T-cell (primary cell): ENCODE measurements at places on chromosomes 7 and 10. TPM values are rescaled to one million over a fixed set of nuclear protein-coding genes. Genes with fewer than 3 reads are reported as not detected.

GRCh38 chr10:97842656-97843280, 6.9 kb upstream of the GOLGA7B start:
- no peak overlapping the region for H3K4me3 ChIP-seq
- no peaks in the 10 kb centered on the region for H3K4me1 ChIP-seq
- no peak overlapping the region for H3K27ac ChIP-seq
- H3K27me3 ChIP-seq: no peaks in the 10 kb centered on the region
- no peaks in the 10 kb centered on the region for H3K36me3 ChIP-seq

DNA sequence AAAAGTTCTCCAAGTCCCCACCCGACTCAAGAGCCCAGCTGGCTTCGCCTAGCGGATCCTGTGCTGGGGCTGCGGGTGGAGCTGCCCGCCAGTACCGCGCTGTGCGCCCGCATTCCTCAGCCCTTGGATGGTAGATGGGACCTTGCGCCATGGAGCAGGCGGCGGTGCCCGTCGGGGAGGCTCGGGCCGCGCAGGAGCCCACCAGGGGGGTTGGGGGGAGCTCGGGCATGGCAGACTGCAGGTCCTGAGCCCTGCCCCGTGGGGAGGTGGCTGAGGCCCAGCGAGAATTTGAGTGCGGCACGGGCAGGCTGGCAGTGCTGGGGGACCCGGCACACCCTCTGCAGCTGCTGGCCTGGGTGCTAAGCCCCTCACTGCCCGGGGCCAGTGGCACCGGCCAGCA, 57.0 kb downstream of the TBC1D12 start:
- H3K36me3 ChIP-seq: no peaks in the 10 kb centered on the region
- no peak for DNase-seq
- no peaks in the 10 kb centered on the region for H3K4me1 ChIP-seq
- H3K4me3 ChIP-seq: no peak overlapping the region
- H3K27me3 ChIP-seq: no peaks in the 10 kb centered on the region

- no peaks in the 10 kb centered on the region for H3K4me1 ChIP-seq
- peaks cover 3% of the 10 kb centered on the region for H3K27me3 ChIP-seq
- no peak for DNase-seq
- no peaks in the 10 kb centered on the region for H3K36me3 ChIP-seq
- no peak overlapping the region for H3K27ac ChIP-seq
These were observed 29.2 kb upstream of the ATRNL1 start for GRCh38 chr10:115063701-115064658.

DNA sequence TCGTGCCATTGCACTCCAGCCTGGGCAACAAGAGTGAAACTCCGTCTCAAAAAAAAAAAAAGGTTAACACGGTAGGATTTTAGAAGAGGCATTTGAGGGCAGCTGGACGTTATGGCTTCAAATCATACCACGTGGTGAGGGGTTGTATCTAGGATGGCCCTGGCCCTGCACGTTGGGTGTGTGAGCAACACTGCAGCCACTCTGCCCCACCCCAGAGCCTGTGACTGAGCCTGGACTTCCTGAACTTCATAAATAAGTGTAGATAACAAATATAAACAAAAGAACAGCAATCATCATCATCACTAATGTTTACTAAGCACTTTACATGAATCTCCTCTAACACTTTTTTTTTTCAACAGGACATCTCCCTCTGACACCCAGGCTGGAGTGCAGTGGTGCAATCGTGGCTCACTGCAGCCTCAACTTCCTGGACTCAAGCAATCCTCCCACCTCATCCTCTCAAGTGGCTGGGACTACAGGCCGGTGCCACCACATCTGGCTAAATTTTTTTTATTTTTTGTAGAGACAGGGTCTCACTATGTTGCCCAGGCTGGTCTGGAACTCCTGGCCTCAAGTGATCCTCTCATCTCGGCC, 169.5 kb upstream of the FRMD4A start:
- H3K27ac ChIP-seq: no peak overlapping the region
- DNase-seq: no peak
- no peaks in the 10 kb centered on the region for H3K27me3 ChIP-seq

GRCh38 chr10:12971001-12971788, 30.3 kb downstream of the CCDC3 start:
- H3K4me3 ChIP-seq: no peak overlapping the region
- no peak overlapping the region for H3K27ac ChIP-seq
- H3K27me3 ChIP-seq: no peaks in the 10 kb centered on the region
- H3K4me1 ChIP-seq: no peaks in the 10 kb centered on the region

DNA sequence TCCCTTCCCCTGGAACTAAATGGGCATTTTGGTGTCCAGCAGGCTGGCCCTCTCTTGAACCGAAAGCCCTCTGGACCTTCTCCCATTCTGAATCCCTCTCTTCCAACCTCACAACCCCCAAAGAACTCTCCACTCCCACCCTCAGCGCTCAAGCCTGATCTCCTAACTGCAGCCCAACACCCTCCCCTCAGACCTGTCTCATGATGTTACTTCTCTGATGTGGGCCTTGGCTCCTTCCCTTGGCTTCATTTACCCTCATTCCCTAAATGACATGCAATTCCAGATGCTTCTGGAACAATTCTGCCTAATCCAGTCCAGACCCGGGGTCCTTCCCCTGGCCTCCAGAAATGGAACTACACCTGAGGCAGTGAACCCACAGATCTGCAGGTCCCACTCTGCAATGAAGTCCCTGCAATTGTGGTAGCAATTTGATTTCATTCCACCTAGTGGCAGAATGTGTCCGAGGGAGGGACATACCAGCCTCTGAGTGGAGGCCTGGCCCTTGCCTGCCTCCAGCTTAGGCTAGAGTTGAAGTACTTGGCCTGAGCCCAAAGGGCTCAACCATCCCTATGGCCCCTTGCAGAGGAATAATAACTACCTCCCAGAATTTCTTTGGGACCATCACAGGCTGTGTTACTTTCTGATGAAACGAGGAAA, 4.1 kb upstream of the CEP41 start:
- DNase-seq: no peak
- H3K36me3 ChIP-seq: no peaks in the 10 kb centered on the region
- peaks cover 15% of the 10 kb centered on the region for H3K4me1 ChIP-seq
- H3K4me3 ChIP-seq: no peak overlapping the region
- no peaks in the 10 kb centered on the region for H3K27me3 ChIP-seq

DNA sequence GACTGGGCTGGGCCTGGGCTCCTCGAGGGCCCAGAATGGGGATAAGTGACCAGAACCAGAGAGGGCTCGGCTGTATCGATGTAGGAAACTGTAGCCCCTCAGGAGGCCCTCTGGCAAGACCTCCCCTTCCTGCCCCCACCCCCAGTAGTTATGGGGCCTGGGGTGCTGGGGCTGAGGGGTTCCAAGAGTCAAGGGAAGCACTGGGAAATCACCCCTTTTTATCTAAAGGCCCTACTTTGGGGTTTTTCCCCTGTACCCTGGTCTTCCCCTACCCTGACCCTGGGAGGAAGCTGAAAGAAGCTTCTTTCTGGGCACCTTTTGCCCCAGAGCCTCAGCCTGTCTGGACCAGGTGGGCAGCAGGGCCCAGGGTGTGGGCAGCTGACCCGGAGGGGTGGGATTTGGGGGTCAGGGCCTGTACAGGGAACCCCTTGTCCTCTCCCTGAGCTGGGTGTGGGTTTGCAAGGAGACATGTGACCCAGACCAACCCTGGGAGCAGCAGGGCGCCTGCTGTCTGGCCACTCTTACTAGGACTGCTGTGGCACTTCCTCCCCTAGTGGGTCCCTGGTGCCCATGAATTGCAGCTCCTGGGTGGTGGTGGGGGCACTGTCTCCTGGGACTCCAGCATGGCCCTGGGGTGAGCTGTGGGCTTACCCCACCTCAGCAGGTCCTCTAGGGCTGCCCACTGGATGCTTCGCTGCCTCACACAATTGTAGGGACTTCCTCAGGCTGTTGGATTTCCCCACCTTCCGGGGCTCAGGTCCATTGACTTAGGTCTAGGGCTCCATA, 1.5 kb downstream of the IRF5 start:
- DNase-seq: no peak
- H3K4me3 ChIP-seq: no peak overlapping the region
- H3K27ac ChIP-seq: peak overlapping the region; percentile 54
- no peaks in the 10 kb centered on the region for H3K36me3 ChIP-seq
- H3K27me3 ChIP-seq: no peaks in the 10 kb centered on the region

DNA sequence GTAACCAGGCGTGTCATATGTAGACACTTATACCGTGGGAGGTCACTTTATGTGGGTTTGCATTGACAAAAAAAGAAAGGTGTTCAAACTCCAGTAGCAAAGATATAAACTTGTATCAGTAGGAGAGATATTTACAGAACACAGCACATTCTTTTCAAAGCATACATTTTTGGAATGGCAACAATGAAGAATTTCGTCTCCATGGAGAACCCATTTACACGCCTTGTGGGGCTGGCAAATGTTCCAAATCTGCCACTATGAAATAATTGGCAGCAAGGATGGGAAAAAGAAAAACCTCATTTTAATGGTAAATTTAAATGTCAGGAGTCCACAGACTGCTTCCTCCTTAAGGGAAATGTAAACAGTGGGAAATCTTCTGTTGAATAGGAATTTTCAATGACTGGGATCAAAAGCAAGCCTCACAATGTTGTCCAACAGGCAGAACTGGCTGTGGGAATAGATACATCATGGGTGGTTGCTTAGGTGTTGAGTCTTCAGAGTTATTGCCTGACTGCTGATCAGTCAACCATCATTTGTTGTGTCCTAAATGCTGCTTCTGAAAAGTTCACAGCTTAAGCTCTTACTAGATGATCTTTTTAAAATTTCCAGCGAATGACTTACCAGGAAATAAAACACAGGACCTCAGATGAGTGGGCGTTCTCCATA, 256.6 kb upstream of the SEMA3C start:
- no peaks in the 10 kb centered on the region for H3K27me3 ChIP-seq
- no peak for DNase-seq
- no peaks in the 10 kb centered on the region for H3K4me1 ChIP-seq
- no peaks in the 10 kb centered on the region for H3K36me3 ChIP-seq
- H3K27ac ChIP-seq: no peak overlapping the region

DNA sequence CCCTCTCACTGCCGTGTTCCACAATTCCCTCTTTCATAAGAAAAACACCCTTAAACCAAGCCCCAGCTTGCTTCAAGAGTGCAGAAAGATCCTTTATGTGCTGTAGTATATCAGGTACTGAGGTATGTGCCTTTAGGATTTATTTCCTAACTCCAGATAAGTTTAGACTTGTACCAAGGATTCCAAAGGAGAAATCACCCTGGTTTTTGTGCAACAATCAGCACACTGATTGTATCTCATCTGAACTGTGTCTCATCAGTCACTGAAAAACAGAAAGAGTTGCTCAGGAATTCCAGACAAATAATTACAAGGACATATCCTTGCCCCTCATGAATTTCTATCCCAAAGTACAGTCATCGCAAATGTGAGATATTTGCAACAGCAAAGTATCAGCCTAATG, 77.2 kb upstream of the PTPRZ1 start:
- no peaks in the 10 kb centered on the region for H3K36me3 ChIP-seq
- no peaks in the 10 kb centered on the region for H3K4me1 ChIP-seq
- H3K27me3 ChIP-seq: no peaks in the 10 kb centered on the region
- no peak for DNase-seq

- H3K4me1 ChIP-seq: peaks cover 3% of the 10 kb centered on the region
- no peaks in the 10 kb centered on the region for H3K27me3 ChIP-seq
- H3K4me3 ChIP-seq: no peak overlapping the region
These were observed 7.4 kb upstream of the NRCAM start for GRCh38 chr7:108463613-108464012.

DNA sequence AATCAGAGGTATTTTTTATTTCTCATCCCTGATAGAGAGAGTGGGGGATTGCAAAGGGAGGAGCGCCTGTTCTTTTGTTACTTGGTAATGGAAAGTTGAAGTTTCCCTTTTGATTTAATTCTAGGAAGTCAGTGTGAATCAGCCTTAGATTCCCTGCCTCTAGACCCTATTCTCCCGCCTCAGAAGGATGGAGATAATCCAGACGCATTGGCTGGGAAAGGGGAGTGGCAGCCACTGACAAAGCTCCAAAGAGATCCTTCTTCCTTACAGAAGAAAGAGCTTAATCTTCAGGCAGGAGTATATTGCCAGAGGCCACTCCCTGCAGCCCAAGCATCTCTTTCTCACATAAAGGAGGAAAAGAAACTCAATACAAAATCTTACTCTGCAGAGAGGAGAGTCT, 122.3 kb upstream of the GALNT17 start:
- no peak for DNase-seq
- no peaks in the 10 kb centered on the region for H3K4me1 ChIP-seq
- H3K4me3 ChIP-seq: no peak overlapping the region
- H3K27me3 ChIP-seq: no peaks in the 10 kb centered on the region
- no peak overlapping the region for H3K27ac ChIP-seq

DNA sequence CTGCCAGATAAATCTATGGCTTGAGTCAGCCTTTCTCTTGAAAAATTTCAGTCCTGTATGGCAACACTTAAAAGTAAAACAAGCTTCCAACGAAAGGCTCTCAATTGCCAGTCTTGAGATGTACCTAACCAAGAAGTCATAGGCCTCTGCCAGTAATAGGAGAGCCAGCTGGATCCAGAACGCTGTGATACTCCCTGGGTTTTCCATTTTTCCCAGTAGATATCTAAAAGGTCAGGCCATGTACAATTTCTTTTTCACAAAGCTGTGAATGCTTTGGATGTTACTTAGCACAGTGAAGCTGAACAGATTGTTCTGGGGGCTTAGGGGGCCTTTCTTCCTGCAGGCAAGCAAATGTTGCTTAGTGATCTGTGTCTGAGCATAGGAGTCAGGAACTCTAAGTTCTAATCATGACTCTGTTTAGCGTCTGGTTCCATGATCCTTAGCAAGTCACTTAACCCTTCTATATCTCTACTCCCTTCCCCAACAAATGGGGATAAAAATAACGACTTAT, 86.5 kb downstream of the ARMH3 start:
- H3K4me3 ChIP-seq: no peak overlapping the region
- no peaks in the 10 kb centered on the region for H3K27me3 ChIP-seq
- H3K27ac ChIP-seq: peak overlapping the region; percentile 35
- peaks cover 5% of the 10 kb centered on the region for H3K4me1 ChIP-seq
- no peak for DNase-seq
- H3K36me3 ChIP-seq: peaks cover 42% of the 10 kb centered on the region

DNA sequence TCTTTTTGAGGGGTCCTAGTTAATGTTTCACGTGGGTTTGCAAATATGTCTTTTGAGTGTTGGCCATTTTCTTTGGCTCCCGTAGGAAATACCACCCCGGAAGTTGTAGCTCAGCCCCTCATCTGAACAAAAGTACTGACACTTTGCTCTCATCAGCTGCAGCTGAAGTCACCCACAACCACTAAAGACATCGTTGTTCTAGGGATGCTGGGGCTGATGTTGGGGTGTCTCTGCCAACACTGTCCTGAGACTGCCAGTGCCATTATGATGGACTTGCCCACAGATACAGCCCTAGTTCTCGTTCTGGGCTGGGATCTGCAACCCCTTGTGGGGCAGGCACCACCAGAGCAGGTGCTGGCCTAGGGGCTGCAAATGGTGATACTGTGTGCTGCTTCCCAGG, 82.6 kb upstream of the ARHGAP21 start:
- no peak for DNase-seq
- H3K4me3 ChIP-seq: no peak overlapping the region
- no peaks in the 10 kb centered on the region for H3K27me3 ChIP-seq
- no peak overlapping the region for H3K27ac ChIP-seq
- no peaks in the 10 kb centered on the region for H3K36me3 ChIP-seq

Gene MKX
- 0.16 TPM for total RNA-seq

Gene PTPRE
- 23.2 TPM for total RNA-seq

Gene GSDME
- total RNA-seq: 1.1 TPM

Gene PLAC9
- not detected for total RNA-seq

Gene HOGA1
- total RNA-seq: 0.18 TPM

Gene ZNF716
- total RNA-seq: not detected

Gene HOXA10
- total RNA-seq: 0.36 TPM

Gene UPK3BL2
- total RNA-seq: 48.3 TPM

Gene CAV1
- total RNA-seq: not detected

Gene GIMAP7
- total RNA-seq: 392 TPM

Gene ITIH5
- total RNA-seq: not detected

Gene GRK5
- 36.8 TPM for total RNA-seq
